ENCODE measurements at places on chromosomes 6 and 20. TPM values are rescaled to one million over a fixed set of nuclear protein-coding genes. Genes with fewer than 3 reads are reported as not detected.

- DNase-seq: no peak
These were observed 12.1 kb downstream of the SRXN1 start for GRCh38 chr20:640674-641515.

The HLA-G gene
- total RNA-seq: not detected

The RBPJL gene
- total RNA-seq: not detected

DNA sequence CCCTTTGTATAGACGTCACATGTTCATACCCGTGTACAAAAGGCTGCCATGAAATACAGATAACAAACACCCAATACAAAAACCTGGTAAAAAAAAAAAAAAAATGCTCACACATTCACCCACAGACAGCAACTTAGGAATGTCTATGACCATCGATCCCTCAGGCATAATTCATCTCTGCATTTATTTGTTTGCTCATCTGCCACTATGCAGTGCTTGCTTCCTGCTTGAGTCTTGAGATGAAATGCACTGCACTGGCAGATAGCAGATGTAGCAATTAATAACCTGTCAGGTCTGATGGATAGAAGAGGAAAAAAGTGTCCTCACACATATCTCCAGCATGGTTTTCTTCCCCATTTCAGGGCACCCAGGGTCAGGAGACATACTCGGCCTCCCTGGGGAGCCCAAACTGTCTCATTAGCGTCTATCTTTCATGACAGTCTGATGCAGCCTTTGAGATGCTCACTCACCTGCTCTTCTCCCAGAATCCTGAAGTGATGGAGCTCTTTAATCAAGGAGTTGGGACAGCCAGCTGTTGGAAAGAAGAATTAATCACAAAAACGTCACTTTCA is 295.1 kb upstream of the AGPAT4 start:
- no peak for DNase-seq

DNA sequence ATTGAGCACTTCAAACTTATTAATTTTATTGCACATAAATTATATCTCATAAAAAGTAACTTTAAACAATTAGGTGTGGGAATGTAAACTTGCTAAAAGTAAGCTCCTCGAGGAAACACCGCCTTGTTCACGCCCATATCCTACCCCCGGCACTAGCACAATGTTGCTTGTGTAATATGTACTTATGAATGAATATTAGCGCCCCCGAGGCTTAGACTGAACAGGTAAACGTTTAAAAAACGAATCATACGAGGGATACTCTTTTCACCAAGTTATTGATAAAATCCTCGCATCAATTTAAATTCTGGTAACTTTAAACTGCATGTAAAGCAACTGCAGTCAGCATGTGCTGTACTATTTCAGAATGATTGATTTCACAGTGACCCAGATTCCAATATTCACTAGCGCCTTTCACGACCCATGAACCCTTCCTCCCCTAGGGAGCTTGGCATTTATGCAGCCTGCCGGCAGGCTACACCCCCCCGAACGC is 637 bp downstream of the TFB1M start:
- no peak for DNase-seq

The SAPCD1 gene
- total RNA-seq: 0.45 TPM

The CST7 gene
- total RNA-seq: 2.5 TPM

DNA sequence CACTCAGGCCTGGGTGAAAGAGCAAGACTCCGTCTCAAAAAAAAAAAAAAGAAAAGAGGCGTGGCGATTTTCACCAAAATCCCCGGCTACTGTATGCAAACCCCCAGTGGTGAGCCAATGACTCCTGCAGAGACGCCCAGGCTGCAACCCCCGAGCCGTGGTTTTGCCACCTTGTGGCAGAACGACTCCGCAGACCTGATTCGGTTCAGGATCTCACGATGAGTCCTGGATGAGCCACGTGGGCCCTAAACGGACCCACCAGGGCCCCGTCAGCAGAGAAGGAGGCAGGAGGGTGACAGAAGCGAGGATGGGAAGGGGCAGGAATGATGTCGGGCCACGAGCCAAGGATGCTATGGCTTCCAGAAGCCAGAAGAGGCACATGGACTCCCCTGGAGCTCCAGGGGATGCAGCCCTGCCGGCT is 42.5 kb downstream of the SLC2A4RG start:
- DNase-seq: no peak

The PTGIS gene
- 34.1 TPM for total RNA-seq

GRCh38 chr20:53738039-53738944 is 144.7 kb upstream of the ZNF217 start:
- no peak for DNase-seq

DNA sequence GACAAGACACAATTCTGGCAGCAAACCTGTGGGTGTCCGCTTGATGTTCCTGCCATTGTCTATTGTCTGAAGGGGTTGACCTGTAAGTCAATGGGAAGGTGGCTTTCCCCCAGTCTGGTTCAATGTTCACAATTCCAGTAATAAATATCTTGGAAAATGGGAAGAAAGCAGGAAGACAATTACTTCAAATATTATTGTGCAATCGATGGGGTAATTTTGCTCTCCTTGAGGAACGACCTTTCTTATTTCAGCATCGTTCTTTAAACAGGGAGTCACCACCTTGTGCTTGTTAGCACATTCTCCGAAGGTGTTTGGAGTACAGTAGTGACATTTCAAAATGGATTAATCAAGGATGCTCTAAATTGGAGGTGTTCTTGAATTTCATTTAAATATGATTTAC is 136.9 kb downstream of the BTBD3 start:
- DNase-seq: no peak

- no peak for DNase-seq
These were observed 306.1 kb upstream of the FLRT3 start for GRCh38 chr20:14643556-14643955.

The CLIC5 gene
- total RNA-seq: 0.56 TPM

GRCh38 chr6:89749918-89750317 is 69.7 kb downstream of the MDN1 start:
- no peak for DNase-seq

The BNIP5 gene
- not detected for total RNA-seq

- DNase-seq: no peak
These were observed 40.0 kb upstream of the APCDD1L start for GRCh38 chr20:58555078-58555765.

DNA sequence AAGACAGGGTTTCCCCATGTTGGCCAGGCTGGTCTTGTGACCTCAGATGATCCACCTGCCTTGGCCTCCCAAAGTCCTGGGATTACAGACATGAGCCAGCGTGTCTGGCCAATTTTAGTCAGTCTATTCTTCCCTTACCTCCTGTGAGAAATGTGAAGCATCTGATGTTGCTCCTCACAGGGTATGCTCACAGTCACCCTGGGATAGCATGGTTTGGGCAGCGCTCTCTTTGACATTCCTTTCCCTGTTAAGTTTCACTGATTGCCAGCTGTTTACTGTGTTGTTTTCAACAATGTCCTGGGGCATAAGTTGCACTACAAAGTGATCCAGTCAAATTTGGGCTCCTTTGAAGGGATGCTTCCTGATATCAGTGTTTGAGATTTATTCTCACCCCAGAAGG is 13.1 kb downstream of the CDC5L start:
- DNase-seq: no peak

The ARFGEF3 gene
- total RNA-seq: 1.0 TPM

GRCh38 chr20:10328897-10329255 is 105.1 kb downstream of the MKKS start:
- no peak for DNase-seq

The HCK gene
- 3.2 TPM for total RNA-seq

GRCh38 chr6:43887906-43888683 is 118.1 kb downstream of the VEGFA start:
- DNase-seq: no peak

- no peak for DNase-seq
These were observed 55.2 kb downstream of the TIAM2 start for GRCh38 chr6:155050311-155050710.

GRCh38 chr6:22251348-22251747 is 45.5 kb downstream of the PRL start:
- no peak for DNase-seq

- no peak for DNase-seq
These were observed 1049.5 kb upstream of the EPHA7 start for GRCh38 chr6:94468830-94469229.

- no peak for DNase-seq
These were observed 97.4 kb downstream of the EPB41L2 start for GRCh38 chr6:130965656-130966055.

The TCF21 gene
- 2.3 TPM for total RNA-seq

- DNase-seq: no peak
These were observed at the start of gene IER3 for GRCh38 chr6:30744054-30744805. Gene IER3 (minus strand): TSS chr6:30744547. CDS start chr6:30744518, 29 bp downstream.

GRCh38 chr6:139019722-139020121 is 8.8 kb upstream of the ABRACL start:
- DNase-seq: no peak

- DNase-seq: no peak
These were observed 3.7 kb upstream of the SYNDIG1 start for GRCh38 chr20:24465730-24466129.

GRCh38 chr6:147248859-147249258 is 44.6 kb downstream of the STXBP5 start:
- no peak for DNase-seq

The ME1 gene
- total RNA-seq: 58.6 TPM

The TMC2 gene
- total RNA-seq: not detected

DNA sequence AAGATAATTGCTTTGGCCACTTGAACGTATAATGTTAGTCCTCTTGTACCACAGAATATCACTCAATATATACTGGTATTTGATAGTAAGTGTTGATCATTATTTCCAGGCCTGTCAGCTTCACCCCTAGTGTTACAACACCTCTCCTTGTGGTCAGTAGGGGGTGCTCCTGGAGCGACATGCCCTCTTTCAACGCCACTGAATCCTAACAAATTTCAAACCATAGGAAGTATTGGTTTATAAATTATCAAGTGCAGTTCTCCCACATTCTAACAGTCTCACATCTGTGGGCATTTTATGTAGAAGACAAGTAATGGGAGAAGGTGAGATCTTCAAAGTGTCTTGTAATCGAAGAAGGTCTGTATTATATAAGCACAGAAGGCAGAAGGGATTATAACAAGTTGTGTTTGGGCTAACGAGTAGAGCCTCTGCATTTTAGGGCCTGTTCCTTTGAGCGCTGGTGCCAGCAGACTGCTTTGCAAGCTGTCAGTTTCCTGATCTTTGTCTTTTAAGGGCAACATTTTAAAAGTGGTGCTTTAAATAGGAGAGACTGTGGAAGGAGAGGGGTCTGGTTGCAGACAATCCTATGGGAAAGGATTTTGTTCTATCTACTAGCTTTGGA is 57.1 kb upstream of the CEP162 start:
- DNase-seq: no peak

DNA sequence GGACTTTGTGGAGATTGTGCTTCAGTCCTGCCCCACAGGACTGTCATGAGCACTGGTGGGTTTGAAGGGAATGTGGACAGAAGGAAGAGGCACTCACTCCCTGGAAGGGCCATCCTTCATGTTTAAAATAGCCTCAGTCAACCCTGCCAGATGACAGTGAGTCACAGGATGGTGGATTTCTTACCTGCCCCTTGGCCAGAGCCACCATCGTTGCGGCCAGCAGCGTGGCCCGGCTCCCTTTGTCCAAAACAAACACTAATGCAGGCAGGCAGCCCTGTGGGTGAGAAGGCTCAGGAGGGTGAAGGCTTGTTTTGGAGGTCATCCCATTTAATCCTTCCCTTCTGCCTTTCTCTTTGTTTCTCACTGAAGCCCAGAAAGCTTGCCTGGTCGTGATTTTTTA is 422.7 kb downstream of the CD83 start:
- no peak for DNase-seq

- DNase-seq: no peak
These were observed 104.0 kb downstream of the TFAP2A start for GRCh38 chr6:10310826-10311225.
